Chondrocyte (in vitro differentiated cells): ENCODE measurements at places on chromosomes 2 and 18. TPM values are rescaled to one million over a fixed set of nuclear protein-coding genes. Genes with fewer than 3 reads are reported as not detected.
A peak's percentile ranks its signal among the peaks of the same experiment; 100 is the strongest.

Gene RABL2A
- total RNA-seq = 11.1 to 23.5 TPM (median 12.2 TPM) in 3 replicates

Gene HJURP
- 6.9 to 9.2 TPM (median 8.2 TPM) in 3 replicates for total RNA-seq

Gene REV1
- 24.4 to 32.8 TPM (median 25.0 TPM) in 3 replicates for total RNA-seq

Gene SERPINB2
- not detected in 3 replicates for total RNA-seq

Gene HOXD4
- total RNA-seq = not detected in 3 replicates

Gene EFHD1
- total RNA-seq = 109 to 178 TPM (median 175 TPM) in 3 replicates

- H3K4me1 ChIP-seq = no peaks in the 10 kb centered on the region
- no peak overlapping the region for H3K4me3 ChIP-seq
- no peaks in the 10 kb centered on the region for H3K27me3 ChIP-seq
- DNase-seq = no peak
- H3K36me3 ChIP-seq = peaks cover 18% of the 10 kb centered on the region
Measured at GRCh38 chr2:17780546-17780945, 26.6 kb downstream of the GEN1 start.

- H3K36me3 ChIP-seq = no peaks in the 10 kb centered on the region
- no peak for DNase-seq
- H3K27ac ChIP-seq = no peak overlapping the region
- H3K27me3 ChIP-seq = peaks cover 3% of the 10 kb centered on the region
- H3K4me3 ChIP-seq = no peak overlapping the region
Measured at GRCh38 chr2:179657068-179657595, 204.3 kb downstream of the ZNF385B start.

DNA sequence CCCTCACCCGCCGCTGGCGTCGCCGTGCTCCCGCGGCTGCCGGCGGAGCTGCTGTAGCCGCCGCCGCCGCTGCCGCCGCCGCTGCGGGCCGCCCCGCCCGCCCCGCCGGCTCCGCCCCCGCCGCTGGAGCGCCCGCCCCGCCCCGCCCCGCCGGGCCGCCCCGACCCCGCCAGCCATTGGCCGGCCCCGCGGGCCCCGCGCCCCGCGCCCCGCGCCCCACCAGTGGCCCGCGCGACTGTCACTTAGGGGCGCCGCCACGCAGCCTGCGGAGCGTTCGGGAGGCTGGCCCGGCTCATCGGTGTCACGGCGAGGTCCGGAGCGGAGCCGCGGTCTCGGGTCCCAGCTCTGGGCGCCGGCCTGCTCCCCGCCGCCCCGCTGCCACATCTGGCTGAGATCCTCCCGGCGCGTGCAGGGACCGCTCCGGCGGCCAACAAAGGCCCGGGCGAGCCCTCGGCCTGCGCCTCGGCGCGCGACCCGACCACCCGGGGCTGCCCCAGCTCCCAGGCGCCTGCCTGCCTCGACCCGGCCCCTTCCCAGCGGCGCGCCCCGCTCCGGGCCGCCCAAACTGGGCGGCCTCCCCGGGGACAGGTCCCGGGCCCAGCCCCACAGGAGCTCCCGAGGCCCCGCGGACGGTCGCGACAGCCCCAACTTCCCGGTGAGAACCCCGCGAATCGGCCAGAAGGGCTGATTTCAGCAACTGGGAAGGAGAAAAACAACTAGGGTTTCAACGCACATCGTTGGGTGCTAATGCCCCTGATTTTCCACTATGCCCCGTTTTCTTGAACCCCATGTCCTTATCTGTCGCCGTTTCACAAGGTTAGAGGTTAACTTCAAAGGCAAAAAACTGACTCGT lies at the start of gene MGAT4A:
MGAT4A (minus strand) TSS at position 92 of the 853 bp plus-strand sequence. CDS start 4,800 bp downstream, outside the sequence.
- no peak for DNase-seq
- peaks cover 7% of the 10 kb centered on the region for H3K4me1 ChIP-seq
- H3K36me3 ChIP-seq = no peaks in the 10 kb centered on the region
- H3K27ac ChIP-seq = no peak within 1 kb of the TSS
- peak within 1 kb of the TSS; percentile 68 for H3K4me3 ChIP-seq

GRCh38 chr18:47842836-47843235 lies 87.6 kb downstream of the SMAD2 start:
- no peaks in the 10 kb centered on the region for H3K27me3 ChIP-seq
- H3K36me3 ChIP-seq = peaks cover 29% of the 10 kb centered on the region
- H3K27ac ChIP-seq = no peak overlapping the region
- no peak overlapping the region for H3K4me3 ChIP-seq
- DNase-seq = no peak

DNA sequence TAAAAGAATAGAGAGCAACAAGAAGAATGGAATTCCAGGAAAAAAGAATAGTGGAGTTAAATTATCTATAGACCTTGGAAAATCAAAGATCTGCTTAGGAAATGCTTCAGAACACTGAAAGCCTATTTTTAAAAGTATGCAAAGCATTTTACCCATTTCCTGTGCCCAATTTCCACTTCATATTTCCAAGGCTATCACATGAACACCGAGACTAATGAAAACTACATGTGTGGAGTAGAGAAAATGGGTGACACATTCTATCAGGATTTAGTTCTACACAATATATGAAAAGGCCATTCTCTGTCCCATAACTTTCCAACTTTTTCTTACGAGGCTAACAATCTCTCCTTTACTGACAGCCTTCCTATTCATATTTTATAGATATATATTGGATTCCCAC lies 279.4 kb downstream of the CCDC178 start:
- H3K4me1 ChIP-seq = peaks cover 29% of the 10 kb centered on the region
- H3K27ac ChIP-seq = no peak overlapping the region
- DNase-seq = no peak
- no peaks in the 10 kb centered on the region for H3K27me3 ChIP-seq

DNA sequence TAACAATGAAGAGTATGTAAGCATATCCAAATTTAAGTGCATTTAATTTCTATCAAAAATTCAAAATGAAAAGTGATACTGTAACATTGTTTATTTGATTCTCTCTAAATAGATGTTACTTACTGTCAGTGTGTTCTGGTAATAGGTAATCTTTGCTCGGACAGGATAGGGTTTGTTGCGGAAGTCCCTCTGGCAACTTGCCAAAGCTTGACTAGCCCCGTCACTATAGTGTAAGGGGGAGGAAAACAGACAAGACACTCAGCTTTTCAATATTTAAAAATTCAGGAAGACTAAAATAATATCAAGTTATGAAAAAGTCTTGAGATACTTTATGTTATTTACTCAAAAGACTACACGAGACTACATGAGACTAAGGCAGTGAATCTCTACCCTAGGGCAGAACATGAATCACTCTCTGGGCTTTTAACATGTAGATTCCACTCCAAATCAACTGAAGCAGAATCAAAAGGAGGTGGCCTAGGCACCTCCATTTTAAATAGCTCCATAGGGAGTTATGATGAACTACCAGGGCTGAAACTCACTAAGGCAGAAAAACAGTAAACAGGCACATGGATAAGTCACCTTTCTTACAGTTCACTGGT lies 5.9 kb downstream of the LMAN1 start:
- peaks cover 40% of the 10 kb centered on the region for H3K36me3 ChIP-seq
- peaks cover 26% of the 10 kb centered on the region for H3K4me1 ChIP-seq
- no peak overlapping the region for H3K4me3 ChIP-seq
- no peak for DNase-seq
- H3K27me3 ChIP-seq = no peaks in the 10 kb centered on the region
- H3K27ac ChIP-seq = no peak overlapping the region

DNA sequence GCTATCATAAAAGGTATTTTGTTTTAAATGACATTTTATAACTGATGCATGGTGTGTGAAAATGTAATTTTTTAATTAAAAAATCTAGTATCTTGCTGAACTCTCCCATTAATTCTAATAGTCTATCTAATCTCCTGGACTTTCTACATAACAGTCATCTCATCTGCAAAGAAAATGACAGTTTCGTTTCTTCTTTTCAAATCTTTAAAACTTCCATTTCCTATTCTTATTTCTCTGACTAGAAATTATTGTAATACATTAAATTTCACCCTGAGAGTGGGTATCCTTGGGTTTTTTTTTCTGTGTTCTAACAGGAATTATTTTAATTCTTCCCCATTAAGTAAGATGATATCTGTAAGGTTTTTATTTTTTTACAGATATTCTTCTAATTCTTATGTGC lies 120.1 kb downstream of the KCNF1 start:
- no peaks in the 10 kb centered on the region for H3K4me1 ChIP-seq
- H3K4me3 ChIP-seq = no peak overlapping the region
- H3K36me3 ChIP-seq = no peaks in the 10 kb centered on the region
- peaks cover 11% of the 10 kb centered on the region for H3K27me3 ChIP-seq
- H3K27ac ChIP-seq = no peak overlapping the region

DNA sequence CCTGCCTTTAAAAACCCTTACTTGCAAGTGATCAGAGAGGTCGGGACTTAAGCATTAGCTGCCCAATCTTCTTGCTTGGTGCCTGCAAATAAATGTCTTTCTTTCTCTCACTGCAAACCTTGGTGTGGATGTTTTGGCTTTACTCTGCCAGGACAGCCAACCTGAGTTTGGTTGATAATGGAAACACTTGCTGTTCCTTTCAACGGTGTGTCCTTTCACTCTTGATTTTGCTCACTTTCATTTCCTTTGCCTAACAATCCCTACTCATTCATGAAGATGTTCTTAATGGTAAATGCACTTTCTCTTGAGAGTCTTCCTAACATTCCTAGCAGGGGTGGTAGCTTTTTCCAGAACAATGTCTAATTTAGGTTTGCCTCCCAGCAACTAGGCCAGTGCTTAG lies 366.2 kb downstream of the HRH4 start:
- H3K27me3 ChIP-seq = no peaks in the 10 kb centered on the region
- peaks cover 11% of the 10 kb centered on the region for H3K4me1 ChIP-seq
- no peak overlapping the region for H3K27ac ChIP-seq
- H3K4me3 ChIP-seq = no peak overlapping the region

GRCh38 chr18:48781163-48781987 lies 169.4 kb downstream of the SMAD7 start:
- H3K36me3 ChIP-seq = peaks cover 15% of the 10 kb centered on the region
- peak overlapping the region; percentile 58 for H3K4me3 ChIP-seq
- no peaks in the 10 kb centered on the region for H3K27me3 ChIP-seq
- peaks cover 91% of the 10 kb centered on the region for H3K4me1 ChIP-seq

GRCh38 chr2:3480352-3481010 lies 38.9 kb downstream of the ADI1 start:
- H3K4me1 ChIP-seq = peaks cover 5% of the 10 kb centered on the region
- H3K4me3 ChIP-seq = no peak overlapping the region
- DNase-seq = no peak
- H3K36me3 ChIP-seq = peaks cover 14% of the 10 kb centered on the region
- no peak overlapping the region for H3K27ac ChIP-seq

DNA sequence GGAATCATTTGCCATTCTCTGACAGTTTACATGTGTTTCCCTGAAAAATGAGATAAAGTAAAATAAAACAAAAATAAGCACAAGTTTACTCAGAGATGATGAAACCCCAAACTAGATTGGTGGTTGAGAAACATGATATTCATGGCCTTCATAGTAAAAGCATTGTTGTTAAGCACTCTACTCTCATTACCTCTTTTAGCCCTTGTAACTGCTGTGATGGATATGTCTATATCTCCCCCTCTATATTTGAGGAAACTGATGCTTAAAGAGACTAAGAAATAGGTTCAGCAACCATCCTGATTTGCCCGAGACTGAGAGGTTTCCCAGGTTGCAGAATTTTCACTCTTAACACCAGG lies 33.9 kb upstream of the GALNT3 start:
- no peak overlapping the region for H3K4me3 ChIP-seq
- H3K4me1 ChIP-seq = peaks cover 12% of the 10 kb centered on the region
- no peak overlapping the region for H3K27ac ChIP-seq
- H3K36me3 ChIP-seq = no peaks in the 10 kb centered on the region
- H3K27me3 ChIP-seq = no peaks in the 10 kb centered on the region

GRCh38 chr2:56671973-56672569 lies 488.3 kb downstream of the CCDC85A start:
- no peaks in the 10 kb centered on the region for H3K27me3 ChIP-seq
- H3K4me3 ChIP-seq = no peak overlapping the region
- no peaks in the 10 kb centered on the region for H3K4me1 ChIP-seq
- H3K27ac ChIP-seq = no peak overlapping the region
- peaks cover 3% of the 10 kb centered on the region for H3K36me3 ChIP-seq

DNA sequence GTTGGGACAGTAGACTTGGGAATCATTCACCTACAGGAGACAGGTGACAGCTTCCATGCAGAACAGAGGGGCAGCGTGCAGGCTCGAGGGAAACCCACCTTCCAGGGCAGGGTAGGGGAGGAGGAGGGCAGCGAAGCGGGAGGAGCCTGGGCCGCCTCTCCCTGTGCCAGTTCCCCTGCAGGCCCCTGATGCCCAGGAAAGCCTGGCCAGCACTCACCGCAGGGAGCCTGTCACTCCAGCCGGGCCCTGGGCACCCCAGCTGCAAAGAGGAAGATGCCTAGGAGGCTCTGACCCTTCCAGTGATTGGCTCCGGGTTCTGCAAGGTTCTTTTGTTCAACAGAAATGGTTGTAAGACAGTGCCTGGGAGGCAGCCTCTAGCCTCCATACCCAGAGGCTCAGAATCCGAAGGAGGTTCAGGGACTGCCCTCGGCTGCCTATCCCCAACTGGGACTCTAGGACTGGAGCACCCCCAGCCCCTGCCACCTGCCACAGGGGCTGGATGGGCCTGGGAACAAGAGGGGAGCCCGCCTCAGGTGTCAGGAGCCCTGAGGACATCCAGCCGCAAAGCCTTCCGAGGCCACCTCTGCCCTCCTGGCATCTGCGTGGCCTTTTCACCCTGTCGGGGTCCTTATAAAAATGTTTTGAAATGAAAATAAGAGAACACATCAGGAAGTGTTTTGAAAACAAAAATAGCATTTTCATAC lies 103.2 kb downstream of the PTGR3 start:
- peaks cover 1% of the 10 kb centered on the region for H3K36me3 ChIP-seq
- DNase-seq = no peak
- no peak overlapping the region for H3K4me3 ChIP-seq
- H3K4me1 ChIP-seq = no peaks in the 10 kb centered on the region
- no peaks in the 10 kb centered on the region for H3K27me3 ChIP-seq
- no peak overlapping the region for H3K27ac ChIP-seq

GRCh38 chr2:19801367-19802080 lies 100.3 kb downstream of the TTC32 start:
- no peaks in the 10 kb centered on the region for H3K27me3 ChIP-seq
- H3K4me3 ChIP-seq = no peak overlapping the region
- H3K36me3 ChIP-seq = no peaks in the 10 kb centered on the region
- H3K27ac ChIP-seq = peak overlapping the region; percentile 89
- H3K4me1 ChIP-seq = peaks cover 70% of the 10 kb centered on the region

DNA sequence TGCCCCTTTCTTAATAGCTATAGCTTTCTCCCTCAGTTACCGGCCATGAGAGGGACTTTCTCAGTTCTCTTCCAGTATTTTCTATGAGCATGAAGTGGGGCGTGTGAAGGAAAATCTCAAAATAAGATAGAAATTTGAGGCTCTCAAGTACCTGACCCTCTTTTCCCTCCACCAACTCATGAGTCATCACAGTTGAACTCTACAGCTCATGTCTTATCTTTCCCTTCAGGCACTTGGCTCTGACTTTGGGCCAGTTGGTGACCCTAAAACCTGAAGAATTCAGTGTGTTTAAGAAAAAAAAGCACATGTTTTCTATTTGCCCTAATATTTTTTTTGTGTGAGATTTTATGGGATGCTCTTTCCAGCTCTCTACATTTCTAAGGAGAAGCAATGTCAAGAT lies 896.7 kb upstream of the ZEB2 start:
- DNase-seq = no peak
- no peak overlapping the region for H3K4me3 ChIP-seq
- H3K4me1 ChIP-seq = no peaks in the 10 kb centered on the region
- H3K36me3 ChIP-seq = peaks cover 6% of the 10 kb centered on the region
- no peak overlapping the region for H3K27ac ChIP-seq

GRCh38 chr2:219453671-219454590 lies 19.3 kb downstream of the SPEG start:
- H3K36me3 ChIP-seq = peaks cover 13% of the 10 kb centered on the region
- no peaks in the 10 kb centered on the region for H3K27me3 ChIP-seq
- no peak for DNase-seq

- H3K27me3 ChIP-seq = no peaks in the 10 kb centered on the region
- peaks cover 2% of the 10 kb centered on the region for H3K36me3 ChIP-seq
- peaks cover 10% of the 10 kb centered on the region for H3K4me1 ChIP-seq
- DNase-seq = no peak
- no peak overlapping the region for H3K4me3 ChIP-seq
Measured at GRCh38 chr2:12675352-12675795, 41.4 kb upstream of the TRIB2 start.
